Right lobe of liver (tissue), 6 donors: ENCODE measurements at places on chromosomes 6 and 20. TPM values are rescaled to one million over a fixed set of nuclear protein-coding genes. Genes with fewer than 3 reads are reported as not detected.

Gene COL10A1
- not detected for total RNA-seq

Gene TXNDC5
- 187 TPM for total RNA-seq

DNA sequence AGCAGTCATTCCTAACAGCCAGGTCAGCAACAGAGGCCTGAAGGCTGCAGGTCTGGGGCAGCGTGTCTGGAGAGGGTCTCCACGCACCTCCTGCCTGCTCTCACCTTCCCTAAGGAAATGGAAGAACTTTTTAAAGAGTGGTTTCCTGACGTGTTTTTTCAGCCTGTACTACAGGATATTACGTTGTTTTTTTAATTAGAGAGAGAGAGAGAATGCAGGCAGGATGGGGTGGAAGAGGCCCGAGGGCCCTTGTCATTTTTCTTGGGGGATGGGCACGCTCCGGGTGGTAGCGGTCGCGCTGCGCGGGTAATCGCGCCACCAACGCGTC is 2.1 kb downstream of the DLL1 start:
- no peak for DNase-seq

- DNase-seq, result no peak
Observed at GRCh38 chr6:4682431-4683097, 93.6 kb upstream of the CDYL start.

DNA sequence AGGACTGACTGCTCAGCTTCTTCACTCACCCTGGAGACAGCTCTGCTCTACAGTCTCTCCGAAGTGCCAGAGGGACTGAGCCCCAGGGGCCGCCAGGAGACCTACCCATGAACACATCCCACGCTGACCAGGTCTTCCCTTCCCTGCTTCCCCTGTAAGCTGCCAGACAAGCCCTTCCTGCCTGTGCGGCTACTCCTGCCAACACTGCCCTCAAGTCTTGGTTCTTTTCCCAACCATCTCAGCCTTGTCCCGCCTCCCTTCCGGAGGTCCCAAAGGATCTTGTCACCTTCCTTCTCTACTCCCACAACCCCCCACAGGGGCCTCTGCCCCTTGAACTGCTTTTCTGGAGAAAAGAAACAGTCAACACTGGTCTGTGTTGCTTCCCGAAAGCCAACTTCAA is 15.0 kb downstream of the CPNE5 start:
- DNase-seq, result no peak

Gene OCSTAMP
- not detected for total RNA-seq
